ENCODE measurements at places on chromosomes 16 and 17.

DNA sequence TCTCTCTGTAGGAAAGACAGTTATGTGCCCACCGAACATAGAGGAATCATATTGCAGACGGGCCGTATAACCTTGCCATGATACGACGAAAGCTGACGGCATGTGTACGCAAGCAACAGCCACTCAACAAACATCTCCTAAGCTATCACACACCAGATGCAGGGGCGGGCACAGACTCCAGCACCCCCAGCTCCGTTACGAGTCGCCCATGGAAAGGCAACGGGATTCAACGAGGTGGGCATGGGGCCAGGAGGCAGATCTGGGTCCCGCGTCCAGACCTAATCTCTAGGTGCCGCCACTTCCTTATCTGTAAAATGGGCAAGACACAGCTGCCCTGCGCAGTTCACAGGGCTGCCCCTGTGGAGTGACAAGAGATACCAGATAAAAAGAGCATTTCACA is 35.6 kb downstream of the ABR start:
- no peak for DNase-seq

- DNase-seq, result peak; percentile 77
Observed at GRCh38 chr17:43367737-43368242, 31.0 kb upstream of the ARL4D start.

GRCh38 chr16:12542818-12543699 is 260.6 kb downstream of the CPPED1 start:
- DNase-seq, result no peak

DNA sequence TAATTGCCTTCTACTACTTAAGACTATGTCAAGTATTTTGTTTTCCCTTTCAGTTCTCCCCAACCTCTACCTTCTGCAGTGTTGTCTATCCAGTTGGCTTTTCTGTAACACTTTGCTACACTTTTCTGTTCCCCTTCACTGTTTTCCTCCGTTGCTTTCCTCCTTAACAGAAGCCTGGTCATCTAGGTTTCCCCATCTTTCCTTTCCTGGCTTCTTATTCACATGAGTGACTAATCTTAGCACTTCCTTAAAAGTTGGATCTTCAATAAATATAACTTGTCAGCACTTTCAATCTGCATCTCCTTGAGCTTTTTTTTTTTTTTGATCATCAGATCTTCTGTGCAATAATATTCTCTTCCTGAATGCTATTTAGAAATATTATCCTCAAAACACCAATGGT is 2.8 kb upstream of the SLFN11 start:
- no peak for DNase-seq

DNA sequence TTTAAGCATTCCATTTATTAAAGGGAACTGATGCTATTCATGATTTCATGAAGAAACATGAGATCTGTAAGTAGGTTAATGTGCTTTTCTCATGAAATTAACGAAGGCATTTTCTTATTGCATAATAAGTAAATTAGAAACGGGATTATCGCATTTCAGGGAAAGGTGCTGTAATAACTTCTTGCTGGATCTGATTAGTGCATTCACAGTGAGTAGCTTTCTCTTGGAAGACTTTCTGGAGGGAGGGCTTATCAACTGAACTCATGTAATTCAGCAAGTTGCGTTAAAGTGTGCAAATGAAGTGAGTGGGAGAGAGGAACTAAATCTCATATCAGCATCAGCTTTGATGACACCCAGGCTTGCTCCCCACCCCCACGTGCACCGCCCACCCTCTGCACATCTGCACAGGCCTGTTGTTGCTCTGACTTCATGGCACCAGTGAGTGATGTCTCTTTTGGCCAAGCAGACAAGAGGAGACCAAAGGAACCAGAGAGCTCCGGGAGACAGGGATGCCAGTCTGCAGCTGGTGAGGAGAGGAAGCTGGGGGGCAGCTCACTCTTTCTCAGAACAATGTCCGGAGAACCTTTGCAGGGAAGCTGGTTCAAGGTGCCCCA is 26.3 kb upstream of the GAS7 start:
- no peak for DNase-seq

GRCh38 chr17:50749245-50749644 is 18.1 kb downstream of the ANKRD40CL start:
- DNase-seq, result no peak

DNA sequence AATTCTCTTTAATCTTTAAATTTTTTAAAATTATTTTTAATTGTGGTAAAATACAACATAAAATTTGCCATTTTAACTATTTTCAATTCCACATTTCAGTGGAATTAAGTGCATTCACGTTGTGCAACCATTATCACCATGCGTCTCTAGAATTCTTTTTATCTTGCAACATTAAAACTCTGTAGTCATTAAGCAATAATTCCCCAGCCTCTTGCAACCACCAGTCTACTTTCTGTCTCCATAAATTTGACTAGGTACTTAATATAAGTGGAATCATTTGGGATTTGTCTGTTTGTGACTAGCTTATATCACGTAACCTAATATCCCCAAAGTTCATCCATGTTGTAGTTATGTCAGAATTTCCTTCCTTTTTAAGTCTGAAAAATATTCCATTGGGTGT is 79.1 kb downstream of the TAOK1 start:
- DNase-seq, result no peak

- no peak for DNase-seq
Observed at GRCh38 chr16:52624891-52625290, 77.9 kb upstream of the TOX3 start.

GRCh38 chr17:72922219-72922618 is 170.3 kb downstream of the SLC39A11 start:
- peak; percentile 14 for DNase-seq

DNA sequence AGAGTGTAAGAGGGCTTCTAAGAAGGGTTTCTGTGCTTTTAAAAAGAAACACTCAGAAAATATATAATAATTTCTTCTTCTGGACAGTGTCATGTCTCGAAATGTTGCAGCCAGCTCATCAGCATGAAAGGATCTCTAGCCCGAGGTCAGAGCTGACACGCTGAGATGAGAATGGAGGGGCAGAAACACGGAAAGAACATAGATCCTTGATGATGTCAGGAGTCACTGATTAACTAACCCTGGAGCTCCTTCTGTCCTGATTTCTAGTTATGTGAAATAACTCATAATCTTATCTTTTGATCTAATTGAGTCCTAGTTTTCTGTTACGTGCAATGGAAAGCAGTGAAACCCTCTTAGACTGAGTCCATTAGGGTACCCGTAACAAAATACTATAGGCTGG is 10.3 kb upstream of the TOX3 start:
- no peak for DNase-seq

DNA sequence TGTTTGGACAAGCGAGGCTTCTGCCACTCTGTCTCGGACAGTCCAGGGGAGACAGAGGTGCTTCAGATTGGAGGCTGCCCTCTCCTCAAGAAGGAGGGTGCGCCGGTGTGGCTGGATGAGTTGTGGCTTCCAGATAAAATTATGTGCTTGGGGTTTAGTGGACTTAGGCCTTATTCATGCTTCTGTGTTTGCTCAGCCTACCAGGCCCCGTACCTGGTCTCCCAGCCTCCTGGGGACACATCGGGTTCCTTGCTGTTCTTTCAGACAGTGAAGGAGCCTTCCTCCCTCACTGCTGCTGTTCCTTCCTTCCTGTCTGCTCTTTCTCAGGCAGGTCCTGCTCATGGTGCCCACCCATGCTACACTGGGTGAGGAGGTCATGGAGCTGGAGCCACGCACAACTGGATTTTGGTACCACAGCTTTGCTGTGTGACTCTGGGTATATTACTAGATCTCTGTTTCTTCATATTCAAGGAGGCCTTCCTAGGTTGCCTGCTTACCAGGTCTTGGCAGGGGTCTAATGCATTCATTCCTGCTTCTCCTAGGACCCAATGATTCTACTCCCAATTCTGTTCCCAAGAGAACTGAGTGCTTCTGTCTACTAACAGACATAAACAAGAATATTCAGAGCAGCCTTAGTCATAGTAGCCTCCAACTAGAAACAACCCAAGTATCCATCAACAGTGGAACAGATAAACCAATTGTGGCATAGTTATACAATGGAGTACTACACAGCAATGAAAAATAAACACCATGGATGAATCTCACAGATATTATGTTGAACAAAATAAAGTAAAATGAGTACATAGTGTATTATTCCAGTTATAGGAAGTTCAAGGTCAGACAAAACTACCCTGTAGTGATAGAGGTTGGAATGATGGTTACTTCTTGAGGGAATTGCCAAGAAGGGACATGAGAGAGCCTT is 121.7 kb downstream of the CMIP start:
- no peak for DNase-seq

DNA sequence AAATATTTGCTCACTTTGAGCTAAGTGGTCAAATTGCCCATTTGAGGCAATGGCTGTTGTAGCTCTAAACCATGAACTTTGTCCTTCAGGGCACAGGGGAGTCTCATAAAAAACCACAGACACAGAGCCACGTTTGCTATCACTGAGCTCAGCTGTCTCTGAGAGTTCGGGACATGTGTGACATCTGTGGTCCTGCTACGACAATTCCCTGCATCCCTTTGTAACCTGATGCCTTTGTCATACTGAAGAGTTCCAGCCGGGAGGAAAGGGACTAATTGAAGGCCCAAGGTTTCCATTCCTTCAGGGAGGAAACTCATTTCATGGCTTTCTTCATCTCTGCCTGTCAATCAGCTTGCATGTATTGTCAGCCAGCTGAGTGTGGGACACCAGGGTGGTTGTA is 599.4 kb upstream of the CDH5 start:
- DNase-seq, result no peak

DNA sequence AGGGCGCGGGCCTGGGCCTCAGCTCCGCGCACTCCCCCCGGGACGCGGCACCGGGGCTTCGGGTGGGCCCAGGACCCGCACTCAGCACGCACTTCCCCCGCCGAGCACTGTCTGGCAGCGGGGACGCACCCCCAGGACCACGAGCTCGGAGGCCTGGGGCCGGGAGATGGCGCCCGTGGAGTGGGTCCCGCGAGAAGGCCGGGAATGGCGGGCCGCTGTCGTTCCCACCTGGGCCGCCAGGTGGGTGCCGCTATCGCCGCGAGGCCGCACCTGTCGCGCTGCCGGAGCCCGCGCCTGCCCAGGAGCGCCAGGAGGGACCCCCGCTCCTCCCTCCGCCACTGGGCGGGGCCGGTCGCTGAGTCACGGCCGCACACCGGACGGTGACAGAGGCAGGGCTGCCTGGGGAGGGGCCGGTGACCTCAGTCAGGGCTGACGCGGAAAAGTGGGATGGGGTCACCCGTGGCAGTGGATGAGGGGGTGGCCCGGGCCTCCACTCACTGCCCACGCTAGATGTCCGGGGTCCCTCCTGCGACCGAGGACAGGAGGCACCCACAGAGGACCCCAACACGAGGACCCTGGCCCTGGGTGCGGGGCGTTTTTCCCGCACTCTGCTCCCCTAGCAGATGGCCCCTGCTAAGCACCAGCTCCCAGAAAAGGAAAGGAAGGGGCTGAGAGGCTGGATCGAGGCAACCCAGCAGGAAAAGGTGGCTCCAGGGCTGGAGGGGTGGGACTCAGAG is 6.9 kb upstream of the ACTG1 start:
- peak; percentile 52 for DNase-seq

DNA sequence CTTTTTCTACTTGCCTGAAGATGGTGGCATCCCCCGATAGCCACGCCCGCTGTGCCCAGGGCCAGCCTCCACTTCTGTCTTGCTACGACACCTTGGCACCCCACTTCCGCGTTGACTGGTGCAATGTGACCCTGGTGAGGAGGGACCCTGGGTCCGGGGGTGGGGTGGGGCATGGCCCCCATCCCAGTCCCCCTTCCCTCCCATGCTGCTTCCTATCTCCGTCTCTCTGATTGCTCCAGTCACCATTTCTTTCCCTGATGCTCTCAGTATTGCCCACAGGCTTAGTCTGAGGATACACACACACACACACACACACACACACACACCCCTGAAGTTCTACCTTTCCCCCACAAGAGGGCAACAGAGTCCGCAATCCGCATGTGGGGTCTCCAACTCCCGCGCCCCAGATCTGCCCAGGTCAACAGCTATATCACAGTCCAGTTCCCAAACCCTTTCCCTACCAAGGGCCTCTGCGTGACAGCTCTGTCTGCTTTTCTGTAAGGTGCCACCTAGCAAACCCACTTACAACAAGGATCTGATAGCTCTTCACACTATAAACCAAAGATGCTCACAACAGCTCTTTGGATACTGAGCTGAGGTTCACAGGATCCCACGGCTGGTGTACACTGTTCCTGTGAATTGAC is 3.4 kb downstream of the SGCA start:
- peak; percentile 48 for DNase-seq

GRCh38 chr17:30605027-30605426 is 127.8 kb downstream of the GOSR1 start:
- no peak for DNase-seq

DNA sequence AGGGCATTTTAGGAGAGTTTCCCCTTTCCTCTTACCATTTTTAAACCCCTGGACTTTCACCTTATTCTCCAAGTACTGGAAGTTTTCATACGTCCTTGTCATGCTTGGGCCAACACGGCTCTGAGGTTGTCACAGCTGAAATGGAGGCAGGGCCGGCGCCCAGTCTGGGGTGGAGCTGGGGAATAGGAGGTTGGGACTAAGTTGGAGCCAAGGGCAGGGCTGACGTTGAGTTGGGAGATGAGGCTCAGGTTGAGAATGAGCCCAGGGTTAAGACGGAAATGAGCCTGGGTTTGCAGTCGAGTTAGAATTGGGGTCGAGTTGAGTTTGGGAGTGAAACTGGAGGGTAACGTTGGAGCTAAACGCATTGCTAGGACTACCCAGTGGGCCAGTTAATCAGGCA is 1.3 kb downstream of the CLEC10A start:
- no peak for DNase-seq

- DNase-seq, result no peak
Observed at GRCh38 chr16:68097088-68097487, 11.9 kb downstream of the NFATC3 start.
